Thoracic aorta endothelial cell (primary cell): ENCODE measurements at places on chromosomes 2 and 18. TPM values are rescaled to one million over a fixed set of nuclear protein-coding genes. Genes with fewer than 3 reads are reported as not detected.

The CKAP2L gene
- 21.8 and 25.3 TPM in 2 replicates for total RNA-seq

The STARD6 gene
- total RNA-seq = not detected in 2 replicates

The FAP gene
- 0.53 and 5.9 TPM in 2 replicates for total RNA-seq

The NMUR1 gene
- total RNA-seq = not detected in 2 replicates

The RTP5 gene
- not detected in 2 replicates for total RNA-seq

The EFR3B gene
- total RNA-seq = 0.13 and 0.22 TPM in 2 replicates

The DOK6 gene
- not detected in 2 replicates for total RNA-seq

The UGT1A10 gene
- not detected in 2 replicates for total RNA-seq

The COL4A3 gene
- total RNA-seq = 0.13 and 0.14 TPM in 2 replicates

The WIPF1 gene
- 20.2 and 21.1 TPM in 2 replicates for total RNA-seq

The SERPINB11 gene
- not detected in 2 replicates for total RNA-seq

The DNAJC5G gene
- total RNA-seq = not detected in 2 replicates

The GPR75 gene
- 4.9 and 6.3 TPM in 2 replicates for total RNA-seq

The MAP3K19 gene
- not detected in 2 replicates for total RNA-seq

The SKA1 gene
- total RNA-seq = 35.5 and 47.7 TPM in 2 replicates

The CPS1 gene
- 6.8 and 12.8 TPM in 2 replicates for total RNA-seq

The NGEF gene
- total RNA-seq = 0.50 and 1.5 TPM in 2 replicates

The DYSF gene
- total RNA-seq = 122 and 135 TPM in 2 replicates

The ANKRD30B gene
- total RNA-seq = not detected in 2 replicates

The FRZB gene
- total RNA-seq = not detected in 2 replicates

The GPAT2 gene
- total RNA-seq = 6.5 and 7.4 TPM in 2 replicates

The DSC2 gene
- 0.14 TPM in 1 of 2 replicates, not detected in the other for total RNA-seq

The ASNSD1 gene
- total RNA-seq = 95.8 and 99.3 TPM in 2 replicates

The TRABD2A gene
- total RNA-seq = 0.66 and 5.1 TPM in 2 replicates

The FOXD4L1 gene
- 0.13 TPM in 1 of 2 replicates, not detected in the other for total RNA-seq

The NTSR2 gene
- not detected in 2 replicates for total RNA-seq

The PMAIP1 gene
- 15.7 and 16.6 TPM in 2 replicates for total RNA-seq

The ACKR3 gene
- total RNA-seq = 12.4 and 14.8 TPM in 2 replicates

The PKDCC gene
- total RNA-seq = 1.1 and 3.5 TPM in 2 replicates

The PSMA8 gene
- total RNA-seq = not detected in 2 replicates

The CYP26B1 gene
- 0.53 and 1.1 TPM in 2 replicates for total RNA-seq

The C2orf66 gene
- 0.22 and 0.40 TPM in 2 replicates for total RNA-seq

The ZNF804A gene
- total RNA-seq = under 0.01 TPM in 2 replicates
